ENCODE measurements at places on chromosomes 2 and 18.

- peaks cover 31% of the 10 kb centered on the region for H3K4me1 ChIP-seq
- peak; percentile 39 for DNase-seq
- no peaks in the 10 kb centered on the region for H3K27me3 ChIP-seq
- 0 out of 2 replicates have a peak overlapping the region, but pooled peaks have one; percentile 5 for H3K27ac ChIP-seq
These were observed 115.0 kb downstream of the ZBTB7C start for GRCh38 chr18:48293954-48294898.

DNA sequence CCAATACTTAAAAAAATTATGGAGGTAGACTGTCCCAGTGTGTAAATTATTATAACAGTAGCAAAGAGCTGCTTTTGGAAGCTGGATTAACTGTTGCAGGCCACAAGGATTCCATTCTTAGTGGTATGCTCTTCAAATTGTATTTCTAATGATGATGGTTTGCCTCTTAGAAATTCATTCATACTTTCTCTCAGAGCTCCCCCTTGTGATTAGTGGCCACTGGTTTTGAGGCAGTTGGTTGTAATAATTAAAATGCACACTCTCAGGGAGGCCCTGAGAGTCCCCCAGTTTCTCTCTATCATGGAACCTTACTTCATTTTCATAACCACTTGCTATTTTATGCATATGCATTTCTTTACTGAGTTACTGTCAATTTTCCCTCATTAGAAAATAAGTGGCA, 122.5 kb downstream of the PLA2R1 start:
- H3K36me3 ChIP-seq = no peaks in the 10 kb centered on the region
- no peak overlapping the region for H3K4me3 ChIP-seq
- no peak for DNase-seq
- no peaks in the 10 kb centered on the region for H3K4me1 ChIP-seq

DNA sequence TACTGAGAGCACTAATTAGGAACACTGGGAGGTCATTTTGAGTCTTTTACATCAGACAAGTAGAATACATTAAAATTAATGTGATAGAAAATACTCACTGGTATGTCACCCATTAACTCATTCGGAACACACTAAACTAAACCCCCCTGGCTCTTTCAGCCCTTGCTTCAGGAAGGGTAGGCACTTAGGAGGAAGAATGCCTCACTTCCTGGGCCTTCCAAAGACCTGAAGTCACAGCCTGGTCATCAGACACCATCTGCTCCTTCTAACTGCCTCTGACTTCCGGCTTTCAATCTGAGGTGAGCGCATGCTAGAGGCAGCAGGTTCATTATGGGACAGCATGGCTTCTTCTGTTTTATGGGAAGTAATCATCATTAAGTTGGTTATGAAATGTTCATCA, 451.4 kb downstream of the PID1 start:
- no peak overlapping the region for H3K4me3 ChIP-seq
- H3K27ac ChIP-seq = no peak overlapping the region
- H3K4me1 ChIP-seq = no peaks in the 10 kb centered on the region
- DNase-seq = no peak
- no peaks in the 10 kb centered on the region for H3K36me3 ChIP-seq

DNA sequence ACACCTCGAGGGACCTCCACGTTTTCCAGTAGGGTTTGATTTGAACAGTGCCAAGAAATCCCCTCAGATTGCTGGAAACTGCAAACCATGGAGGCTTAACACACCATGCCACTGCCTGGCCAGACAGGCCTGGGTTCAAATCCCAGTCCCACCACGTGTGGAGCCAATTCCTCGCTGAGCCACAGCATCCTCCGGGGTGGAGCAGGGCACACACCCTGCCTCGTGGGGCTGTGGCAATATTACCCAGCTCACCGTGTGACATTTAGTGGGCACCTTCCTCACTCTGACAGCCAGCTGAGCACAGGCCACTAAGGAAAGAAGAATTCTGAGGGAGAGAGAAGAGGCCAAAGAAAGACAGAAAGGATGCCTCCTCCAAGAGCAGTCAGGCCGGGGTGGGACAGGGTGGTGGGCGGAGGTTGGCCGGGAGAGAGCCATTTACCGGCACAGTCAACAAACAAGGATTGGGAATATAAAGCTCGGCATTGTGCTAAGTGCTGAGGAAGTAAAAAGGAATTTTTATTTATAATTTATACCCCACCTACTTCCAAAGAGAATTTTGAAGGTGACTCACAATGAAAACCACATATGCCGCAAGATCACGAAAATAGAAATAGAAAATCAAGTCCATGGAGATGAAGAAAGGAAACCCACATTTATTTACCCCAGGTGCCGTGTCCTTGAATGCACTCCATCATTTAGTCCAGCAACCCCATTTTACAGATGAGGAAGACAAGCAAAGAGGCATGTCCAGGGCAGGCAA, 111.5 kb downstream of the MCFD2 start:
- H3K36me3 ChIP-seq = no peaks in the 10 kb centered on the region
- H3K4me3 ChIP-seq = no peak overlapping the region
- H3K27me3 ChIP-seq = no peaks in the 10 kb centered on the region
- peak; percentile 86 for DNase-seq
- H3K4me1 ChIP-seq = peaks cover 19% of the 10 kb centered on the region

GRCh38 chr2:3034396-3034795, 343.2 kb downstream of the EIPR1 start:
- peaks cover 86% of the 10 kb centered on the region for H3K27me3 ChIP-seq
- no peaks in the 10 kb centered on the region for H3K4me1 ChIP-seq
- no peak for DNase-seq
- H3K4me3 ChIP-seq = no peak overlapping the region
- no peaks in the 10 kb centered on the region for H3K36me3 ChIP-seq

GRCh38 chr2:144165599-144166250, 354.2 kb downstream of the ZEB2 start:
- DNase-seq = no peak
- no peaks in the 10 kb centered on the region for H3K27me3 ChIP-seq
- peaks cover 5% of the 10 kb centered on the region for H3K4me1 ChIP-seq
- no peak overlapping the region for H3K27ac ChIP-seq
- no peaks in the 10 kb centered on the region for H3K36me3 ChIP-seq

GRCh38 chr2:160339726-160340125, 139.7 kb upstream of the ITGB6 start:
- H3K4me3 ChIP-seq = no peak overlapping the region
- no peak overlapping the region for H3K27ac ChIP-seq
- DNase-seq = no peak
- H3K4me1 ChIP-seq = peaks cover 21% of the 10 kb centered on the region
- H3K36me3 ChIP-seq = no peaks in the 10 kb centered on the region

- DNase-seq = no peak
- no peak overlapping the region for H3K4me3 ChIP-seq
- H3K27ac ChIP-seq = no peak overlapping the region
- peaks cover 4% of the 10 kb centered on the region for H3K36me3 ChIP-seq
These were observed 18.8 kb upstream of the ENOSF1 start for GRCh38 chr18:731185-731584.

DNA sequence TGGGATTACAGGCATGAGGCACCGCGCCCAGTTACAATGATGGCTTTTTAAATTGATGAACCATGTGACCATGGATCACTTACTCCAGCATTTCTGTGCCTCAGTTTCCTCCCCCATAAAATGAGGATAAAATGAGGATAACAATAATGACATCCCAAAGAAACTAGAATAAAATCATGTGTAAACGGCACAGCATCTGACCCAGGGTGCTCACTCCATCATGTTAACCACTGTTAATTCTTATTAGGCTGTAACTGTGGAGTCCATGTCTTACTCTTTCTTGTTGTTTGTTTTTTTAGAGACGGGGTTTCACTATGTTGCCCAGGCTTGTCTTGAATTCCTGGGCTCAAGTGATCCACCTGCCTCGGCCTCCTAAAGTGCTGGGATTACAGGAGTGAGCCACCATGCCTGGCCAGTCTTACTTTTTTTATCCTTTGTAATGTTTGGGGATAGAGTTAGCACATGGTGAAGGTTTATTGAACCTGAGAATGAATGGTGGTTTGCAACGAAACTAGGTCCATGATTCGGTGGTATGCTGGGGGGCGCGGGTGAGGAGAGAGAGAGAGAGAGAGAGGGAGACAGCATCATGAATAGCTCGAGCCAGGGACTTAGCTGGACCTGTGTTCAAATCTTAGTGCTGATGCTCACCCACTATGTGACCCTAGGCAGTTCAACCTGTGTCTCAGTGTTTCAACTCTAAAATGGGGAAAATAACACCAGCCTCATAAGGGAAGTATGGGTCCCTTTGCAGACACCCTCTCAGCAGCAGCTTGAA, 52.3 kb downstream of the MYCN start:
- H3K4me3 ChIP-seq = no peak overlapping the region
- no peaks in the 10 kb centered on the region for H3K4me1 ChIP-seq
- H3K27ac ChIP-seq = no peak overlapping the region
- H3K27me3 ChIP-seq = peaks cover 88% of the 10 kb centered on the region
- H3K36me3 ChIP-seq = no peaks in the 10 kb centered on the region
- DNase-seq = no peak

- no peaks in the 10 kb centered on the region for H3K36me3 ChIP-seq
- H3K4me1 ChIP-seq = peaks cover 51% of the 10 kb centered on the region
- no peaks in the 10 kb centered on the region for H3K27me3 ChIP-seq
- H3K27ac ChIP-seq = no peak overlapping the region
- no peak overlapping the region for H3K4me3 ChIP-seq
These were observed 35.4 kb upstream of the NT5DC4 start for GRCh38 chr2:112685271-112685884.

DNA sequence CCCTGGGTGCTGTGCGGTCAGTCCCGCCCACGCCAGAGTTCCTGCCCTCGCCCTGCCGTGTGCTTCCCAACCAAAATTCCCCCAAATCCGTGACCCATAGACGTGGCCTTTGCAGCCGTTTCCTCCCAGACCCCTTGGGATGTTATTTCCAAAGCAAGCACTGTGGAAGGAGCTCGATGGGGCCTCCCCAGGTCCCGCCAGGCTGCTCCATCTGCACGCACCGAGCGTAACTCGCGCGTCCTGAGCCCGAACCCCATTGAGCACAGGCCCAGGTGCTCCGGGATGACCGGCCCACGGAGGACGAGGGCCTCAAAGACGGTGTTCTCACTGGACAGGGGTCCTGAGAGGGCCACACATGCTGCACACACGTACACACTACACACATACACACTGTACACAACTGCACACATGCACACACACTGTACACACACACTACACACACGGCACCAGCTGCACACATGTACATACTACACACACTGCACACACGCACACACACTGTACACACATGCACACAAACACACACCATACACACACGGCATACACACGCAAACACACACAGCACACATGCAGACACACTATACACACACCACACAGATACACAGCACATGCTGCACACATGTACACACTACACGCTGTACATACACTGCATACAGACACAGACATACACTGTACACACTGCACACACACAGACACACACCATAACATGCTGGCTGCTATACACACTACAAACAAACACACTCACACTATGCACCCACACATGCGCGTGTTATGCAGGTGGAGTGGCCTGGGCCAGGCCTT, 431.2 kb upstream of the SALL3 start:
- H3K4me1 ChIP-seq = no peaks in the 10 kb centered on the region
- peaks cover 10% of the 10 kb centered on the region for H3K27me3 ChIP-seq
- DNase-seq = no peak
- no peak overlapping the region for H3K4me3 ChIP-seq

GRCh38 chr18:74625157-74625556, 27.5 kb downstream of the ZNF407 start:
- H3K4me3 ChIP-seq = no peak overlapping the region
- no peaks in the 10 kb centered on the region for H3K36me3 ChIP-seq
- DNase-seq = no peak
- no peak overlapping the region for H3K27ac ChIP-seq
- H3K4me1 ChIP-seq = no peaks in the 10 kb centered on the region

GRCh38 chr2:217736776-217737550, 265.8 kb downstream of the TNS1 start:
- H3K27me3 ChIP-seq = peaks cover 6% of the 10 kb centered on the region
- no peak for DNase-seq
- H3K36me3 ChIP-seq = no peaks in the 10 kb centered on the region
- H3K4me3 ChIP-seq = no peak overlapping the region

- H3K27ac ChIP-seq = no peak overlapping the region
- no peaks in the 10 kb centered on the region for H3K4me1 ChIP-seq
- no peak for DNase-seq
- H3K27me3 ChIP-seq = no peaks in the 10 kb centered on the region
These were observed 96.1 kb downstream of the MAP2 start for GRCh38 chr2:209519906-209520305.

- no peak for DNase-seq
- no peak overlapping the region for H3K4me3 ChIP-seq
These were observed 44.0 kb downstream of the SGPP2 start for GRCh38 chr2:222468346-222468745.
